NCI-H1930 (cell line): ENCODE measurements at places on chromosomes 16 and 17.

DNA sequence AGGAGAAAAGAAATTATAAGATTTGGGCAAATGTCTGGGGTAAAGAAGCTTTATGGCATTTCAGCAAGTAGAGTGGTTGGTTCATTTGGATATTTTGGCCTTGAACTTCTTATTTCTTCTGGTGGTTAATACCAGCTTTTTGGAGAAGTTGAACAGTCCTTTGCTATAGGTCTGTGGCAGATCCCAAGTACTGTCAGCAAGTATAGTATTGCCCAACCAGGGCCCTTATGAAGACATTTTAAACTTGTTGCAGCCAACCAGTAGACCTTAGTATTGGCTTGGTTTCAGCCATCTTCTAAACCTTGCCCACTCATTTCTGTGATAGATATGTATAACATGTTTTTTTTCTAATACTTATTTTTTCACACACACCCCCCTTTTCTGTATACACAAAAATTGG, 2.2 kb downstream of the SP2 start:
- no peak for DNase-seq

GRCh38 chr17:65537343-65537844, 24.1 kb downstream of the AXIN2 start:
- no peak for DNase-seq

- DNase-seq = no peak
Observed at GRCh38 chr17:66764506-66764905, 70.4 kb upstream of the CACNG5 start.

- no peak for DNase-seq
Observed at GRCh38 chr16:10045947-10046346, 136.3 kb downstream of the GRIN2A start.

DNA sequence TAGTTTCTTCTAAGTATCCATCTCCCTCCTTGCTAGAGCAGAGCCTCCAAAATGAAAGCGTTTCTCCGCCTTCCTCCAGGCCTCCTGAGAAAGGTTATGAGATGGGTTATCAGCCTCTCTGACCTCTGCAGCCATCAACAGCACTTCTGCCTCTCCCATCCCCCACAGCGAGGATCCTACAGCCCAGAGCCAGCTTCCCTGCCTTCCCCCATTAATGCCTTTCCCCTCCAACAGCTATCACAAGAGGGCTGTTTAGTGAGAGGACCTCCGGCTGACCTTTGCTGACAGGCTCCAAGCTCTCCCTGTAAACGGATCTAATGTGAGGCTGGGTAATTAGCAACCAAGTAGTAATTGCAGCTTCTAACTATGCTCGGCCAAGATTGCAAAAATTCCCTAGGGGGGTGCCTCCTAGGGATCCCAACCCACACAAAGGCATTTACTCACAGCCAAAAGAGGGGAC, 55.8 kb downstream of the ZFHX3 start:
- no peak for DNase-seq

DNA sequence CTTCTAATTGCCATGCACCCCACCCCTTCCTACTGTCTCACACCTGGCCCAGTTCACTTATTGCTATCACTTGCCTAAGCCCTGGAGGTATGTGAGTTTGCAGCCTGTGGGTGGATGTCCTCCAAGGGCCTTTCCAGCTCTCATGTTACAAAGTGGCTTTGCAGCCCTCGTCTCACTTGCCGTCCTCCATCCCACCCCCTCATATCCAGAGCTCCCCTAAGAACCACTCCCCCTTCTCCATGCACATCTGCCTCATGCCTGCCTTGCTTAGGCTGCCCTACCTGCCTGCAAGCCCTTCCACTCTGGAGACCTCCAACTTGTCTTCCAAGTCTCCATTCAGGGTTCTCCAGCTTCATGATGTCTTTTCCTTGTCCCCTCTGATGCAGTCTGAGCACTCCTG, 119.4 kb upstream of the NLRP1 start:
- DNase-seq = no peak

DNA sequence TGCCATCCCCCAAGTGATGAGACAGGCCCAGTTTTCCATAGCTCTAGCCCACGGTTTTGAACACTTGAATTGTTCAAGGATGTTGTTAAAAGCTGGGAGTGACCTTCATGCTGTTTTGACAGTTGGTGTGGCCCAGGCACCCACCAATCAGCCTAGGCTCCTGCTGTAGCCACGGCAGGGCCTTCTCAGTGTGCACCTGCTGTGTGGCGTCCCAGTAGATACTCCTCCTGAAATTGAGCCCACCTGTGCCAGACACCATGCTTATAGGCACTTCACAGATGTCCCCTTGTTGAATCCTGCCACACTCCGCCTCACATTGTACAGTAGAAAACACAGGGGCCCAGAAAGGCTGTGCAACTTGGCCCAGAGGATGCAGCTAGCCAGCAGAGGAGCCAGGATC, 86.4 kb downstream of the SOCS1 start:
- no peak for DNase-seq

GRCh38 chr16:48971571-48972077, 310.0 kb downstream of the CBLN1 start:
- DNase-seq = no peak

DNA sequence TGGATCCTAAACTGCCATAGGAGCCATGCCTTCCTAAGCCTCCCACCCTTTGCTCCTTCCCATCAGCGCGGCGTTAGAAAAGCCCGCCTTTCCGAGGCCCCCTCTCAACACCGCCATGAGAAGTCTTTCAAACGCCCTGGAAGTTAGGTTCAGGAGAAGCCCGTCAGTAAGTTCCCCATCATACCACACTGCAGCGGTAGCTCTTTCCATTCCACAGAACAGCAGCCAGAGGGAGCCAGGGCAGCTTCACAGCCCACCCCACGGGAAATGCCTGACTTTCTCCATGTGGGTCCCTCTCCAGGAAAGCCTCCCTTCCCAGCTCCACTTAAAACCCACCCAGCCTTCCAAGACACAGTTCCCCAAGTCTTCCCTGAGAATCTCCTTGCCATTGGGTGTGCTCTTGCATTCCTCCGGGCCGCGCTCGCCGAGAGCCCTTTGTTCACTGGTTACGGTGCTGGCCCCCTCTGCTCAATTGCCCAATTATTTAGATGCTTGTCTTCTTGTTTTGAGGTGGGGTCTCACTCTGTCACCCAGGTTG, 28.7 kb downstream of the KIAA0513 start:
- DNase-seq = no peak
